ENCODE measurements at places on chromosomes 4 and X. TPM values are rescaled to one million over a fixed set of nuclear protein-coding genes. Genes with fewer than 3 reads are reported as not detected.

Gene CENPVL3
- not detected for total RNA-seq

Gene GLOD5
- total RNA-seq: not detected

Gene SLITRK4
- total RNA-seq: 6.7 TPM

Gene DCAF4L1
- total RNA-seq: 0.30 TPM

Gene CT55
- total RNA-seq: not detected

Gene SLC9B1
- total RNA-seq: not detected

Gene MAGED4B
- 9.8 TPM for total RNA-seq

Gene TMPRSS11A
- total RNA-seq: not detected

Gene MAGEA12
- total RNA-seq: not detected

Gene C4orf17
- not detected for total RNA-seq

Gene DCHS2
- total RNA-seq: not detected

Gene GLRB
- 0.94 TPM for total RNA-seq

Gene NXF2B
- not detected for total RNA-seq

Gene NAT8L
- total RNA-seq: not detected

Gene TEC
- total RNA-seq: 0.84 TPM

Gene YY2
- total RNA-seq: 0.49 TPM

Gene PDZD11
- total RNA-seq: 53.7 TPM

Gene TNMD
- not detected for total RNA-seq

Measured in mammary microvascular endothelial cell (primary cell).